ENCODE measurements at places on chromosomes 16 and 17.
A peak's percentile ranks its signal among the peaks of the same experiment; 100 is the strongest.

- DNase-seq = peak; percentile 62
Observed at GRCh38 chr17:42964161-42964932, at the start of gene AARSD1. Gene AARSD1 (minus strand): TSS chr17:42964454. CDS start chr17:42964440, 14 bp downstream.

DNA sequence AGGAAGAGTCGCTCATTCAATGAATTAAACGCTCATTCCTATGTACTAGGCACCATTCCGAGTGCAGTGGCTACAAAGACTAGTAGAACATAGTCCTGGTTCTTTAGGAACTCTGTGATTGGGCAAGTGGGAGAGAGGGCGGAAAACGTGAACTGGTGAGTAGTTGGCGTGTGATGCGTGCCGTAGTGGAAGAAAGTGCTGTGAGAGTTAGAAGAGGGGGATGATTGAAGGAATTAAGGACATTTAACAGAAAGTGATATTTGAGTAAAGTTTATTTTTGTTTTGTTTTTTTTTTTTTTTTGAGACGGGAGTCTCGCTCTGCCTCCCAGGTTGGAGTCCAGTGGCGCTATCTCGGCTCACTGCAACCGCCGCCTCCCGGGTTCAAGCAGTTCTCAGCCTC is 7.9 kb upstream of the SLFN14 start:
- no peak for DNase-seq

DNA sequence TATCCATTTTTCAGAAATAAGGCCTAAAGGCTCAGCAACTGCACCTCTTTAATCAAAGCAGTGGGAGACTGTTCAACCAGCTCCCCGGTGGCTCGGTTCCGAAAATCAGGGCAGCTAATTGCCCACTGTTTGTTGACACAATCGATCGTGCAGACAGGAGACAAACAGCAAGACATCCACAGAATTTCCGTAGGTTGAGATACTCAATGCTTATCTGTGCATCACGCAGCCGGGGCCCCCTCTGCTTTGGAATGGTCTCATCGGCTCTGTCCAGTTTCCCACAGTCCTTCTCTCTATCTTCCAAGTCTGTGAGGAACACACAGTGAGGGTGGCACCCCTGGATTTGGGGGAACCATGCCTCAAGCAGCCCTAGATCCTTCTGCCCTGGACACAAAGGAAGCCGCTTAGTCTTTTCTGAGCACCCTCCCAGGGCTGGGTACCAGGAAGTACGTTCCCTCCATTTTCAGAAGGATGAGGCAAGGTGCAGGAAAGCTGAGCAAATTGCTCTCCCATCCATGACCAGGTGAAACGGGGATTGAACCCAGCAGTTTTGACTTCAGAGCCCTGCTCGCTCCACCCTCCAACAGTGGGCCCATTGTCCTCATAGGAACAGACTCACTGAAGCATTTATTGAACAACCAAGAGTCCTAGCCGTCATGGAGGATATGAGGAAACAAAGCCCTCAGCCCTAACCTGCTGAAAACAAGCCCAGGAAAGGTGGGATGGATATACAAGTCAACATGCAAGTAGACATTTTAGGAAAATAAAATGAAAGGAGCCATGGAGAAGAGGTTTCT is 70.7 kb downstream of the C16orf95 start:
- no peak for DNase-seq

DNA sequence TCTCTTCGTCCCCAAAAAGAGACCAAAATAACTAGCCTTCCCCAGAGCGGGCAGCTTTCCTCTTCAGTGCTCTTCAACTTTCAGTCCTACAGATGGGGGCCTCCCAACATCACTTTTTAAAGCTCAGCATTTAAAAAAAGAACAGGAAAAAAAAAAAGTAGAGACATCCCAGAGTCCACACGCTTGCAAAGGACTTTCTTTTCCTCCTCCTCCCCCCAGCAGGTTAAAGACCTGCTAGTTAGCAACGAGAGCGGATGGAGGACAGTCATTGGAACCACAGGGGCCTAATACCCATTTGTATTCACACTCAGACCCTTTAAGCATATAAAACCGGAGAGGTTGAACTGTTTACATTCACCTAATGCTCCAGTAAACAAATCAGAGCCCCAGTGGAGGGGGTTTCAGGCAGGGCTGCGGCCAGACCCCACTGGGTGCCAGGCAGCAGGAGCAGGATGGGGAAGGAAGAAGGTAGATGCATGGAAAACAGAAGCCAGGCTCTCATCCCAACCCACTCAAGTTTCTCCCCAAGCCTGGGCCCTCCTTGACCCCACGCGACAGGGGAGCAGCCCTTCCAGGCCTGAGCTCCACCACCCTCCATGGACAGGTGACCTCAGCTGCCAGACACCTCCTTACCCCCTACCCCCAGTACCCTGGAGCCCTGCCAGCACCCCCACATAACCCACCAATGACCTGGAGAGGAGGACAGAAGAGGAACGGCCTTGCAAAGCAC is 15.2 kb downstream of the ZFHX3 start:
- no peak for DNase-seq

- peak; percentile 46 for DNase-seq
Observed at GRCh38 chr17:40499551-40500189, 1.8 kb downstream of the TNS4 start.

DNA sequence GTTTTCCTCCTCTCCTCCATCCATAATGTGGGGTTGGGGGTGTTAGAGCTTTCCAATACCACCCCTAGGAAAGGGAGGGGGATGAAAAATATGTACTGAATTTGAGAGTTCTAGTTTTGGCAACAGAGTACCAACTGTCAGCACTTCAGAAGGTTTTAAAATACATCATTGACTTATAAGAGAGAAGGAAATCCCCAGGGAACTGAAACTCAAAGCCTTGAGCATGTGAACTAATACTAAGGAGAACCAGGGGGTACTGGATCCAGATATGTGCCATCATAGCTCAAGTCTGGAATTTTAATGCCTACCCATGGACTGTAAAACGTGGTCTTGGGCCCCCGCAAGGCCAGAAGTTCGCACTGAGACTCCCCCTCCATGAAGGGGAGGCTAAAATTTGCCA is 15.8 kb downstream of the CACNG5 start:
- no peak for DNase-seq

DNA sequence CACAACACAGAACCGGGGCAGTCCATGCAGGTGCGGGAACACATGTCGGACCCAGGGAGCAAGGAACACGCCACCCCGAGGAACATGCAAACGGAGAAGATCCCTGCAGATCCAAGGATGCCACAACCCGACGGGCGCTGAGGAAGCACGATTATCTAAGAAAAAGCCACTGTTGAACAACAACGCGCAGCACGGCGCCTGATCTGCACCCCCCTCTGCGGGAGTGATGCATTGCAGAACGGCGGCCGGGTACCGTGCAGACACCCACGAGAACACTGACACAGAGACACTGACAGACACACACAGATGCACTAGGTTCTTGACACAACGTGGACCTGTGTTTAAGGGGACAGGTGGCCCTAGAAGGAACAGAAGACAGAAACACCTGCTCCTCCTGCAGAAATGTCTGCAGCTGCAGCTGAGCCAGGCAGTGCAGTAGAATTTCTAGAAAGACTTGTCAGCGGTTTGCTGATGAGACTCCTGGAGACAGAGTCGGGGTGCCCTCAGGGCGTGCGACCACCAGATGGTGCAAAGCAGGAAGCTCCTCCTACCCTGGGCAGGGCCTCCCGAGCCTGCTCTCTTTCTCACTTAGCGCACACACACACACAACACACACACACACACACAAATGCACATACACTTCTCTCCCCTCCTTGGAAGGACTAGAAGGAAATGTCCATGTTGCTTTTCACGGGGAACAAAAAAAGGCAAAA is 7.5 kb downstream of the NPTX1 start:
- no peak for DNase-seq

DNA sequence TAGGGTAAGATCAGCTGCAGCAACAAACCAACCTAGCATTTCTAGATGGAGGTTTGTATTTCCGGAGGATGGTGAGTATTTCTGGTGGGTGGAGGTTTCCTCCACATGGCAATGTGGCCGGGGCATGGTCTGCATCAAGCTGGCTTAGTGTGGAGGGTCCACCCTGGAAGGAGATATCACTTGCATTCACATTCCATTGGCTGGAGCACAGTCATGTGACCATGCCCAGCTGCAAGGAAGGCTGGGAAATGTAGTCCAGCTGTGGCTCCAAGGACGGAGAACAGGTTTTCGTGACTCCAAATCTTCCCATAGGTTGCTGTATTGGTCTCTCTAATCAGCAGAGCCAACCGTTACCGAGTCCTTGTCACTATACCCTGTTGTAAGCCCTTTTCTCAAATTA is 68.7 kb downstream of the RAI1 start:
- peak; percentile 79 for DNase-seq

- DNase-seq = no peak
Observed at GRCh38 chr16:27844826-27845225, 218.7 kb downstream of the GSG1L start.

GRCh38 chr17:3739422-3740124 is 15.9 kb downstream of the HASPIN start:
- DNase-seq = no peak

DNA sequence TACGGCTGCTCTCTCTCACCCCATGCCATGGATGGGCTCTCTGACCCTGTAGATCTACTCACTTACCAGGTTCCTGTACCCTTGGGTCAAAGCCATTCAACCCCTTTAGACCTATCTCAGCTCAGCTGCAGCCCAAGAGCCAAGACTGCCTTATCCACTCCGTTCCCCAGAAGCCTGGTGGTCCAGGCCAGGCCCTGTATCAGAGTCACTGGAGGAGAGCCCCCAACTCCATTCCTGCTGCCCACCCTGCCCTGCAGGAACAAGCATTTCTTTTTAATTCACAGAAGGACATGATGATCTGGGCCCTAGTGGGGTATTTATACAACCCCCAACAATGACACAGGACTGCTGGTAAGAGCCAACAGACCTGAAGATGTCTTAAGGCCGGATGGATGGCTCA is 76.8 kb downstream of the AIPL1 start:
- no peak for DNase-seq

DNA sequence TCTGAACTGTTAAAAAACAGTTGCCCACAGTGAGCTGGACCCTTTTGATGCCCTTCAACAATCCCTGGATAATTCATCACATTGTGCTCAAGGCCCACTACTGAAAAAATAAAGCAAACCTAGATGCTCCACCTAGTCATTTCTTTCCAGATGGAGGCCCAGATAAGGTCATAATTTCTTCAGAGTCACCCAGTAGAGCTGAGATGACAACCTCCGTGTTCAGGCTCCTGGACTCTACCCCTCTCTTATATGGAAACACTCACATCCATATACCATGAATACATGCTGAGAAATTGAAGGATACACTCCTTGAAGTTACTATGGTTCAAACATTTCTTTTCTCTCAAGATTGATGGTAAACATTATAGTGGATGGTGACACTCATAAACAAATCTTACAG is 2.7 kb upstream of the ABCA3 start:
- DNase-seq = no peak

DNA sequence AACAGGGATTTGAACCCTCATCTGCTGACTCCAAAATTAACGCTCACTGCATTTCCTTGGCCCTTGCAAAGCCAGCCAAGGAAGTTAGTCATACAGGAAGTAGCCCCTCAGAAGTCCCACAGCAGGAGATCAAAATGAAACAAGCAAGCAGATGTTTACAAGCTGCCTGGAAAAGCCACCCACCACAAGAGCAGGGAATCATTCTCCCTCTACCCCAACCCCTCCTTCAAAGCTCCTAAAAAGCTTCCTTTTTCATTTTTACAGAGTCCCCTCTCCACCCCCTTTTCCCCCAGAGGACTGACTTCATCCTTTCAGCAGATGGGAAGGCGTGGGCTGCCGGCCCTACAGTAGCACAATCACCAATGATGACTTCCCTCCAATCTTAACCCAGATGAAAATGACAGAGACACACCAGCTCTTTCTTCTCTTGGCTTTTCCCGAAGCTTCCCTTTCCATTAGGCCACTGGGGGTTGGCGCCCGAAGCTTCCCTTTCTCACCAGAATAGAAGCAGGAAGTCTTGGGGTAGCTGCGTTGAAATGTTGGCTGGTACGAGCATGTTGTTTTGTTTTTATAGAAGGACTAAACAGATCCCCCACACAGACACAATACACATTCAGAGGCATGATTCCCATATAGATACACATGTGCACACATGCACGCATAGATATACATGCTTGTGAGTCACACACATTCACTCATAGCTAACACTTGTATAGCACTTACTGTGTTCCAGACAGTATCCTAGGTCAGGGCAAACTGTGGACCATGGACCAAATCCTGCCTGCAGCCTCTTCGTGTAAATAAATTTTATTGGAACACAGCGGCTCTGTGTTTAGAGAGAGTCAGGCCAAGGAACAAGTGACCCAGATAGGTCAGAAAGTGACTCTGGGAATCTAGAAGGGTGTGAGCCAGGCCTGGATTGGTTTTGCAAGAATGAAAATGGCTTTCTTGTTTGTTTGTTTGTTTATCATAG is 17.4 kb downstream of the ITPRIPL2 start:
- no peak for DNase-seq

DNA sequence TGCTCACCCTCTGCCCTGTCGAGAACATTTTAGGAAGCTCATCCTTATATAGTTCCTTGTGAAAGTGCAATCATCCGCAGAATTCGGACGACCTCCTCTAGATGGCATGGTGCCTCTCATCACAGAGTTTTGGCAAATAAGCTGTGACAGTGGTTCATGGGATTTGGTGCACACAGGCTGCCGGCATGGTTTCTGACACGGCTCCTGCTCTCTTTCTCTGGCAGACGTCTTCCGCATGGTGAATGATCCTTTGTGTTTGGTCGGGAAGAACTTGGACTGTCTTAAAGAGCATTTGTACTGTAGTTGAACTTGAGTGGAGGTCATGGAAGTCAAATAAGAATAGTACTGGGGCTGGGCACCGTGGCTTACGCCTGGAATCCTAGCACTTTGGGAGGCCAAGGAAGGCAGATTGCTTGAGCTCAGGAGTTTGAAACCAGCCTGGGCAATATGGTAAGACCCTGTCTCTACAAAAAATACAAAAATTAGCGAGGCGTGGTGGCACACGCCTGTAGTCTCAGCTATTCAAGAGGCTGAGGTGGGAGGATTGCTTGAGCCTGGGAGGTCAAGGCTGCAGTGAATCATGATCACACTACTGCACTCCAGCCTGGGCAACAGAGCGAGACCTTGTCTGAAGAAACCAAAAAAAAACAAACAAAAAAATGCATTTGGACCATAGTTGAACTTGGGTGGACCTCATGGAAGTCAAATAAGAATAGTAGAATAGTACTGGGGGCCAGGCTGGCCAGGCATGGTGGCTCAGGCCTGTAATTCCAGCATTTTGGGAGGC is 34.7 kb upstream of the NAT9 start:
- no peak for DNase-seq

DNA sequence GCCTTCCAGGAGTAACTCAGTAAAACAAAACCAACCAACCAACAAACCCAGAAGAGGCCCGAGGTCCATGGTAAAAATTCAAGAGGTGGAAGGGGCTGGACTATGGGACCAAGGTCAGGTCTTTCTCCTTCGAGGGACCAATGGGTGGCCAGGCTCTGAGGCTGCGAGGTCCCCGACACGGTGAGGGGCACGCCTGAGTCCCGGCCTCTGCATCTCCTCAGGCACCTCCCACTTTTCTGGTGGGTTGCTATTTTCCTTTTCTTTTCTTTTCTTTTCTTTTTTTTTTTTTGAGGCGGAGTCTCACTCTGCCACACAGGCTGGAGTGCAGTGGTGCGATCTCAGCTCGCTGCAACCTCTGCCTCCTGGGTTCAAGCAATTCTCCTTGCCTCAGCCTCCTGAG is 18.0 kb downstream of the CD7 start:
- no peak for DNase-seq
